Activated CD4-positive, CD25-positive, alpha-beta regulatory T cell treated with anti-CD3 and anti-CD28 coated beads, Interleukin-2, amount 50 U/mL, for 24 hours (primary cell): ENCODE measurements at places on chromosomes 5 and 9.

DNA sequence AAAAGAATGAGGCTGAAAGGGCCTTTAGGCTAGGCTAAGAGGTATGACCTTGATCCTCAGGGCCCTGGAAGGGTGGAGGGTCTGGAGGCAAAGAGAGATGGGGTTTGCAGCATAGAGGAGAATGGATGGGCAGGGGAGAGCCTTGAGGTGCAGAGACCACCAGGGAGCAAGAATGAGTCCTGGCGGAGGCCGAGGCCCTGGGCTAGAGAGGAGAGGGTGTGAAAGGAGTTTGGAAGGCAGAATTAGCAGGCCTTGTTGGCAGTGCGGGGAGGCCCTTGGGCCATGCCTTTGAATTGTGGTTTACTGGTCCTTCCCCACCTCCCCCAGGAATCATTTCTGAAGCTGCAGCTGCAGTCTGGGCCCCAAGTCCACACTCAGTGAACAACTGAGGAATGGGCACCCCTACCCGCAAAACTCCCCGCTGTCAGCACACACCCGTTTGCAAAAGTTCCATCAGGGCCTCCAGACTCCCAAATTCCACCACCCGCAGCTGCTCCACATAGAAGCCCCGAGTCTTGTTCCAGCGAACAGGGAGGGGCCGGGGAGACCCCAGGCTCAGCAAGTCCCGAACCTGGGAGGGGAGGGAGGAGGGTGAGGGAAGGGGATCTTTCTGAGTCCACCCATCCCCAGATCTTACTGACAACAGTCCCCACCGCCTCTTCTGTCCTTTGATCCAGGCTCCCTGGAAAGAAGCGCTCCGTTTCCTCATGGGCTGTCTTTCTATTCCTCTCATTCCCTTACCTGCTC is 2.1 kb downstream of the KIF12 start:
- ATAC-seq, result no peak

DNA sequence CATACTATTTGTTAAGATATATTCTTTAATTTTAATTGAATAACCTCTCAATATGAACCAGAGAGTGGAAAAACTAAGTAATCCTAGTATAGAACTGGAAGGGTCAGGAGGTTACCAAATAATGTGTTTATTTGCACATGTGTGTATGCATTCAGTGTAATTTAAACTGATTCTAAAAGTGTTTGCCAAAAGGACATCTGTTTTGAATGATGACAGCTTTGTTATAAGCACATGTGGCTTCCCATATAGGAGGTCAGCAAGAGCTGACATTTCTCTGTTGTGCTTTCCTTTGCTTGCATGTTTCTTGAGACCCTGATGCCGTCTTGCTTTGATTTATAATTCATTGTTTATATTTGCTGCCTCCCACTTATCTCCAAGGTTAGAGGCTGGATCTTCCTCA is 383.4 kb downstream of the BRINP1 start:
- ATAC-seq, result no peak

GRCh38 chr9:132748450-132748849 is 78.2 kb downstream of the GTF3C4 start:
- no peak for ATAC-seq

DNA sequence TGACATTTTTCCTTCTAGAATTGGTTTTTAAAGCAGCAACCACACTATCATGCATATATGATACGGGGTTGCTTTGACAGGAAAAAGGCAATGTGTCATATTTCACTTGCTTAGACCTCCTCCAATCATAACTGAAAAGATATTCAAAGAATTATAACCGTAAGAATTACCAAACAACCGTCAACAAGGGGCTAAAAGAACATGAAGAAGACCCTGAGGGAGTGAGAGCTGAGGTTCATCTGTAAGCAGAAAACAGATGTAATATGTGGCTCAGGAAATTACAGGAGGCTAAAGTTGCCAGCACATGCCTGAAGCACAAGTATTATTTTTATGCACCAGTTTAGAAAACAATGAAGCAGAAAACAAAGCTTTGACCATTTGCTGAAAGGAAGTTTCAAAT is 78.9 kb downstream of the APBA1 start:
- ATAC-seq, result no peak

- no peak for ATAC-seq
Observed at GRCh38 chr9:124017929-124018729, 6.6 kb downstream of the LHX2 start.

DNA sequence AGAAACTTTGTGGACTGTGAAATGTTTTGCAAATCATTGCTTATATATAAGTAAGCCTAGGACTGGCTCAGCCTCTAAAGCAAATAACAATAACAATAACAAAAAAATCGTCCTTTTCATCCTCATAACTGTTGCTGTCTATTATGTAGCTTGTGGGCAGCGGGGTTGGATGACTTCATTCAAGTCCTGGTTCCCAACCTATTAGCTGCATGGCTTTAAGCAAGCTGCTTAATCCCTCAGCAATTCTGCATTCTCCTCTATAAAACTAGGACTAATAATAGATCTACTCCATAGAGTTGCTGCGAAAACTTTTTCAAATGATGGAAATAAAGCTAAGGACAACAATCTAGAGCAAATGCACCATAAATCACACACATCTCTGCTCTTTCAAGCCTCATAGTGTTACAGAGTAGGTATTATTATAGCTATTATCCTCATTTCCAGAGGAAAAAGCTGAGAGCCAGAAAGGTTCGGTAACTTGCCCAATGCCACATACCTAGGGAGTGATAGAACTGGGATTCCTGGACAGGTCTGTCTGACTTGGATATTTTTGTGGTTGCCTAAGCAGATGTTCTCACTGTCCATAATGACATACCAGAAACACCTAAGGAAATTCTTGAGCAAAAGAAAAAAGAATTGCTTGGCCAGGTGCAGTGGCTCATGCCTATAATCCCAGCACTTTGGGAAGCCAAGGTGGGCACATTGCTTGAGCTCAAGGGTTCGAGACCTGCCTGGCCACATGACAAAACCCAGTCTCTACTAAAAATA is 98.8 kb upstream of the ADRA1B start:
- ATAC-seq, result no peak

DNA sequence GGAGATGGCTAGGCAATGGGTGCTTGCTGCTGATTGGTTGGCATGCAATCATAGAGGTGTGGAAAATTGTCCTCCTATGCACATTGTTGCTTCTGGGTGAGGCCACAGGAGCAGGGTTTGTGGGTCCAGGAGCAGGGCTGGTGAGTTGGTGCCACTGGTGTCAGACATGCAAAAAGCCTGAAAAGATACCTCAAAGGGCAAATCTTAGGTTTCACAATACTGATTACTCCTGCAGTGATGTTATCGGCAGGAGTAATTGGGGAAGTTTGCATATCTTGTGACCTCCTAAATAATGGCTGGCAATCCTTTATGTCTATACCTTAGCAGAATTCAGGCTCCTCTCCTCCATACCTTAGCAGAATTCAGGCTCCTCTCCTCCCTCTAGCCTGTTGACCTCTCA is 25.2 kb downstream of the SLC25A48 start:
- no peak for ATAC-seq

- no peak for ATAC-seq
Observed at GRCh38 chr9:136244969-136245218, 718 bp downstream of the QSOX2 start.

DNA sequence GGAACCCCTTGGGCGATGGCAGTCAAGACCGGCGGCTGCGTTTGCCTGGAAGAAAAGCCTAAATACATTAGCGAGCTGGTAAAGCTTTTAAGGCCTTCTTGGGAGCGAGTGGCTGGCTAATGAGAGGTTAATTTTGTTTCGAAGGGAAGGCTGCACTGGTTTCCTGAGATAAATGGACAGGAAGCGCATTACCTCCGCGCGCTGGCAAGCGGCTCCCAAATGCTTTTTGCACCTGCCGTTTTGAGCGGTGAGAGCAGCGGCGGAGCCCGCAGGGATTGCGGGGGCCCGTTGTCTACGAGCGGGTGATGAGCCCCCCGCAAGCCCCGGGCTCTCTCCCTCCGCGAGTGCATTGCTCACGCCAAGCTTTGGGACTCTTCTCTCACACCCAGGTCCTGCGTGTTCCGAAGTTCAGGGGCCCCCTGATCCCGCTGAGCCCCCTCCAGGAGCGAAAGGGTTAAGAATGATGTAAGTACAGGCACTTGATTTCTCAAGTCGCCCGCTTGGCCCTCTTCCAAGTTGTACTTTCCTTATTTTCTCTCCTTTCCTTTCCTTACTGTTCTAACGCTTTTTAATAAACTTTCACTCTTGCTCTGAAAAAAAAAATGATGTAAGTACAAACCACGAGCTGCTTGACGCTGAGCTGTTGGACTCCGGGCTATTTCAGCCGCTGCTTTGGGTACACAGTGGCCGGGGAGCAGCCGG is 3.1 kb upstream of the RGMB start:
- no peak for ATAC-seq

DNA sequence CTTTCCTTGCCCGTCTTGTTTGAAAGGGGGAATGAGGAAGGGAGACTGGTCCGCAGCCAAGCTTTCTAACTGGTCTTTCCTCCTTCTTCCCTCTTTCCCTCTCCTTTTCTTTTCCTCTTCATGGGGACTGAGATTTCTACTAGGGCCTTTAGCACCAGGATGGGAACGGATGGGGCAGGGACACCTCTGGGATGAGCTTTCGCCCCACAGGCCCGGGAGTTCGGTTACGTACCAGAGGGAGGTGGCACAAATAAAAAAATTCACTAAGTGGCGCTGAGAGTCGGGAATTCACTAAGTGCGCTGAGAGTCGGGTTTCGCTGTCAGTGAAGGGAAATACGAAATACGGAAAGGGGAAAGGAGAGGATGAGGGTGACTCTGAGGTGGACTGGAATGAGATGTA is 21.6 kb downstream of the BTNL9 start:
- ATAC-seq, result no peak

- ATAC-seq, result no peak
Observed at GRCh38 chr5:35213608-35214007, 16.7 kb downstream of the PRLR start.

DNA sequence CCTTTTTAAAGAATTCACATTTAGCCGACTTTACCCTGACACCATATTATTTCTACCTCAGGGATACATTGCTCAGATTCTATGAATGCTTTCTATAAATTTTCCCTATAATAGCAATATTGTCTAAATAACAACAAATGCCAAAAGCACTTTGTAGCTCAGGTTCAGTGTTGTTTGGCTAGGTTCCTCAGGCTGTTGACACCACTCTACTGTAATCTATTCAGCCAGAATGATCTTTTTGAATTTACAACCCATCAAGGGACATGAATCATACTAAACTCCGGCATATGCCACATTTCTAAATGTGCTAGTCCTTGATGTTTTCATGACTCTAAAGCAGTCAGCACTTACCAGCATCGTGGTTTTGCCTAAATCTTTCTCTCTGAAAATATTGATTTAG is 641.5 kb upstream of the CDH10 start:
- ATAC-seq, result no peak

- no peak for ATAC-seq
Observed at GRCh38 chr9:32698706-32699277, 63.3 kb upstream of the TAF1L start.

GRCh38 chr9:5642170-5642569 is 13.3 kb downstream of the RIC1 start:
- ATAC-seq, result no peak

GRCh38 chr5:65866837-65867521 is 59.4 kb upstream of the ERBIN start:
- ATAC-seq, result peak; percentile 44

DNA sequence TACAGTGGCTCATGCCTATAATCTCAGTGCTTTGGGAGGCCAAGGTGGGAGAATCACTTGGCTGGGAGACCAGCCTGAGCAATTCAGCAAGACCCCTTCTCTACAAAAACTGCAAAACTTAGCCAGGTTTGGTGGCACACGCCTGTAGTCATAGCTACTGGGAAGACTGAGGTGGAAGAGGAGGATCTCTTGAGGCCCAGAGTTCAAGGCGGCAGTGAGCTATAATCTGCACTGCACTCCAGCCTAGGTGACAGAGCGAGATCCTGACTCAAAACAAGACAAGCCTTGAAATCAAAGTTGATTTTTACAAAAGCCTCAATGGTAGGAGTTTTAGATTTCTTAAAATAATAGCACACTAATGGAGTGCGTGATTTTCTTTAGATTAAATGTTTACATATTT is 14.6 kb downstream of the UBE2D2 start:
- peak; percentile 75 for ATAC-seq

DNA sequence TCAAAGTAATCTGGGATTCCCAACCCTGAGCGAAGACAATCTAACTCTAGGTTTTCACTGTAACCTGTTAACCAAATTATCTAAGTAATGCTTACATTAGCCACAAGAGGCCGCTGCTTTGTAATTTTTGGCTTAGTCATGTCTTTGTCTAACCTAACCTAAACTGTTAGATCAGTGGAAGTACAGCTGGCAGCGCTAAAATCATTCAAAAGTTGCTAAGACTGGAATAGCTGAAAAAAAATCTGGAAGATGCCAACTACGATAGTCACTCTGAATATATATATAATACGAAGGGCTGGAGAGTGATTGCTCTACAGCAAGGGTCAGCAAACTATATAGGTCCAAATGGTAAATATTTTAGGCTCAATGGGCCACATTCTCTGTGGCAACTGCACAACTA is 60.2 kb downstream of the FBXO38 start:
- ATAC-seq, result peak; percentile 70

- ATAC-seq, result no peak
Observed at GRCh38 chr5:96324708-96325107, 108.3 kb downstream of the PCSK1 start.

DNA sequence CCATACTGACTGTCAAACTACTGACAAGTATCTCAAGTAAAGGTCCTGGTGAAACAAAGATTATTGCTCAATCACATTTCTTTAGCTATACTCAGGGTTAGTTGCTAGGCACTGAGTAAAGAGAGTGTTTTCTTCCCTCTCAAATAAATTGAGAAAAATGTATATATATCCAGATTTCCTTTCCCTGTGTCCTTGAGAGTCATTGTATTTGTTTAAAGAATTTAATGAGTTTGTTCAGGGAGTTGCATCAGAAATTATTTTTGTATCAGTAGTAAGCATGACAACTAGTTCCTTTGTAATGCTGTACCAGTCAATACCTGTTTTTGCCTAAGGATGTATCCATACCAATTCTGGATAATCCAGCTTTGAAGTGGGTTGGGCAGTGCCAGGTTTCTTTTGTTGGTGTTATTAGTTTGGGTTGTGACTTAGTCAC is 3.2 kb upstream of the ANKHD1 start:
- ATAC-seq, result no peak

GRCh38 chr5:141779503-141779973 is 97.5 kb upstream of the ARAP3 start:
- ATAC-seq, result no peak

GRCh38 chr9:28916348-28916747 is 1343.1 kb upstream of the C9orf72 start:
- no peak for ATAC-seq

DNA sequence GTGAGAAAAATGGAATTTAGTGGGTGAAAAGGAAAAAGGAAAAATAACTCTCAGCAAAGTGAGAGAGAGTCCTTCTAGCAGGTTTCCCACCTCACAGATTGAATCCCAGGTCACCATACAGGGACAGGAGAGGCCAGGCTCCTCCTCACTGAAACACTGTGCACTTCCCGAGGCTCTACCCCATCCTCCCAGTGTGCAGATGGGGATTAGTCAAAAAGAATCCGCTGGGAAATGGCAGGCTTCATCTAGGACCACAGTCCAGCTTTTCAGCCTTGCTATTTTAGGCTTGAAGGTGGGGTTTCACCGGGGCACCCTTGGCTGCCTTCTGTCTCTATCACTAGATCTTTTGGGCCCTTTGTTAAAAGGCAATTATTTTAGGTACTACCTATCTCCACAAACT is 47.8 kb downstream of the YIPF5 start:
- no peak for ATAC-seq
